Left renal cortex interstitium (tissue), 4 donors: ENCODE measurements at places on chromosomes 12 and 14. TPM values are rescaled to one million over a fixed set of nuclear protein-coding genes. Genes with fewer than 3 reads are reported as not detected.

The DIO2 gene
- 0.71 TPM for polyA plus RNA-seq

GRCh38 chr12:90428465-90428864 is 526.5 kb downstream of the CCER1 start:
- no peak for DNase-seq

GRCh38 chr14:70894868-70895267 is 12.4 kb upstream of the PCNX1 start:
- no peak for DNase-seq

DNA sequence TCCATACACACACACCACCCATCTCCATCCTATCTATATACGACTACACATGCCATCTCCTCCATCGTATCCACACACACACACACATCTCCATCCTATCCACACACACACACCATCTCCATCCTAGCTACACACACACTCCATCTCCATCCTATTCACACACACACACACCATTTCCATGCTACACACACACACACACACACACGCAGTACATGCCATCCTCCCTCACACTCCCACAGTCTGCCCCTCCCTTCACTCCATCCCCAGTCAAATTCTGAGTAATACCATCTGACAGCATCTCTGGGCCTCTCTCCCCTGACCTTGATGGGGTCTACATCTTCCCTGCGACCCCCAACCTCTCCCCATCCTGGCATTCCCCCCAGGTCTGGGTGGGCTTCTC is 193.8 kb upstream of the LHX5 start:
- DNase-seq = no peak
